Cardiac muscle cell (in vitro differentiated cells and primary cell): ENCODE measurements at places on chromosomes 3 and 15. TPM values are rescaled to one million over a fixed set of nuclear protein-coding genes. Genes with fewer than 3 reads are reported as not detected.

The TRAK1 gene
- 28.6 and 37.3 TPM in 2 replicates for polyA plus RNA-seq

The MDFIC2 gene
- polyA plus RNA-seq = not detected in 2 replicates

The COPB2 gene
- 151 and 166 TPM in 2 replicates for polyA plus RNA-seq

The PRR20G gene
- not detected in 2 replicates for polyA plus RNA-seq

The GPX1 gene
- polyA plus RNA-seq = 371 and 429 TPM in 2 replicates

The FAM174B gene
- polyA plus RNA-seq = 22.0 and 30.2 TPM in 2 replicates

The SPINK8 gene
- polyA plus RNA-seq = not detected in 2 replicates
